Melanocyte of skin (primary cell): ENCODE measurements at places on chromosomes 6 and 20. TPM values are rescaled to one million over a fixed set of nuclear protein-coding genes. Genes with fewer than 3 reads are reported as not detected.

The OXT gene
- total RNA-seq: not detected in 2 replicates

The KHDC1L gene
- total RNA-seq: not detected in 2 replicates

The MKKS gene
- 3.7 and 7.9 TPM in 2 replicates for total RNA-seq

The OR2H2 gene
- not detected in 2 replicates for total RNA-seq
